Stimulated activated CD8-positive, alpha-beta memory T cell treated with anti-CD3 and anti-CD28 coated beads, Interleukin-4, amount 100 ng/mL, for 24 hours (primary cell): ENCODE measurements at places on chromosomes 5 and 9.

GRCh38 chr5:82355053-82355452, 76.9 kb upstream of the RPS23 start:
- no peak for DNase-seq

DNA sequence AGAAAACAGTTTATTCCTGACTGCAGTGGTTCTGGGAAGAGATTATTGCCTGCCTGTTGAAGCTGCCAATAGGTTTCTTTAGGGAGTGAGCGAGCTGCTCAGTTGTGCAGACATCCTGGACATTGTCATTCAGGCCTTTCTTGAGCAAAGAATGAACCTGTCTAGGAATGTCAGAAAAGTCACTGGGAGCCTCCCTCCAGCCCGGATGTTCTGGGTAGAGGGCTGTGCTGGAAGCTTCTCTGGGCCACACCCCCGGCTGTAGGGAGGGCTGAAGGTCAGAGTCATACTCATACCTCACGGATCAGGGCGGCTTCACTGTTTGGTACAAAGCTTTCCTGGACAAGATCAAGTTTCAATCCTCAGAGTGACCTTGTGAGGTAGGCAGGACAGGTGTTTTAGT, 33.4 kb upstream of the TBC1D2 start:
- DNase-seq, result no peak

DNA sequence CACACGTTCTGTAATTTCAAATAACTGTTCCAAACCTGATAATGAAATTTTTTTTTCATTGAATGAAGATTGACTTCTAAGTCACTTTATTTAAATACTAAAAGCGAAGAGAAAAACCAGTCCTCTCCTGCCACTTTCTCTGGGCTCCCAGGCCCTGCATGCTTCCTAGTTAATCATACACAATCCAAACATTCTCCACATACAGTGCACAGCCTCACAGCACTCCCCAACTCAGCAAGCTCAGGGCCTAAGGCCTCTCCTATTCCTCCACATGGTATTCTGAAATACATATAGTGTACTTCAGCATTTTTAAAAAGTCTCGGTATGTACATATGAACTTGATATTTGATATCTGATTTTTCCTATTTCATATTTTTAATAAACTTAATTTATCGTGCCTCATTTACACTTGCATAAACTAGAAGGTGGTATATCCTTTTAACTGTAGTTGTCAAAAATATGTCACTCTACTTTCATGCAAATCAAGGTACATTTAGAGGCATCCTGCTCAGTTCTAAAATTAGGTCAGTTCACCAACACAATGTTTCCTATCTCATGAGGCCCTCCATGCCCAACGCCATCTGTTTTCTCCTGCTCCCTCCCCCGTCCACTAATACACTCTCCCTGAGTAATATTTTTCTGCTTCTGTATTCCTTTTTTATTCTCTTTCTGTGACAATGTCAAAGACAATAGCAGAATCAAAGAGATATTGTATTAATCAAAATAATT, 206.7 kb downstream of the ARRDC3 start:
- DNase-seq, result no peak

DNA sequence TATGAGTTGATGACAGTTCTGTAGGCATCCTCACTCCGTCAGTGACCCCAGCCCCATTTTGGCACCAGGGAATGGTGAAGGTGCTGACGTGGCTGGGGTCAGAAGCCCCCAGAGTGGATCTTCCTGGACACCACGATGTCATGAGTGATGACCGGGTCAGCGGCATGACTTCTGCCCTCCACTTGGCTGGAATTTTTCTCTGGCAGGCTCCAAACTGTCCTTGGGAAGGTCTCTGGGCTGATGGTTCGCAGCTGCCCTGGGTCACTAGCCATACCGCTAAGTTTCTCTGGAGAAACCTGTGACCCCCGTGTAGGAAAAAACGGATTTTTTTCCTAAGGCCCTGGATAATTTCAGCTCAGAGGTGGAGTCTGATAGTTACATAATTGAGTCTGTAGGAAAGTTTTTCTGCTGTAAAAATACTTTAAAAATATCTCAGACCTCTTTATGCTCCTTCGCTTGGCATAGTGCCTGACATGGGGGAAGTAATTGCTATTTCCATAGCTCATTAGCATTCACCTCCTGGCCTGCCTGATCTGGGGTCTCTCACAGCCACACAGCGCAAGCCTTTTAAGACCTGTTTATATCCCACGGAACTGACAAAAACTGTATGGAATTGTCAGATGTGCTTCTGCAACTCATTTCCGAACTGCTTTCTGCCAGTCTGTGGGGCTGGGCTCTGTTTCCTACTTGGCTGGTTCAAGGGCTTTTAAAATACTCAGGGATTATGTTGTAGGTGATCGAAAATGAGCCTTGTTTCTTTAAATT, 69.2 kb downstream of the ANGPTL2 start:
- DNase-seq, result no peak
